MCF 10A (cell line): ENCODE measurements at places on chromosomes 16 and 17.

DNA sequence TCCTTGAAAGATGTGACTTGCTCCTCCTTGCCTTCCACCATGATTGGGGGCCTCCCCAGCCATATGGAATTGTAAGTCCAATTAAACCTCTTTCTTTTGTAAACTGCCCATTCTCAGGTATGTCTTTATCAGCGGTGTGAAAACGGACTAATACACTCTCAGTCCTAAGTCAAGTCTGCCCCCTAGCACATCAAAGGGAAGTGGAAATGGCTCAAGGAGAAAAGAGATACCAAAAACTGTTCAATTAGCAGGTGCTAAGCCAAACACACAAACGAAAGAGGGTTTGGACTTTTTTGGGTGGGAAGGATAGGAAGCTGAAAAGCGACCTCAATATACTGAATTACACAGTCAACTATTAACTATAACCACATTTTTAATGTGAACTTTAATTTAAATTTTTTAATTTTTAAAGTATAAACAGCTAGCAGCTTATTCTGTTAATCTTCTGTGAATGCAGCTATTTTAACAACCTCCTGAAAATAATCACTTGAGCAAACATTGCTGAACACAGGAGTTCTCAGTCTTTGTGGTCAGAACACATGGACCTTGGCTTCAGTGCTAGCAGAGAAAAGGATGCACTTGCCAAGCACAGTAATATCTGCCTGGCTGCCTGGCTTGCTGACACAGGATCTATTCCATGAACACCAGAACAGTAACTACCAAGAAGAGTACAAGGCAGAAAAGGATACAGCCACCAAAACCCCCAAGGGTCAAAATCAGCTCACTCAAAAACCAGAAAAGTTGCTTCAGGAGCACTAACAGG is 10.9 kb downstream of the ZNF18 start:
- no peak for DNase-seq

DNA sequence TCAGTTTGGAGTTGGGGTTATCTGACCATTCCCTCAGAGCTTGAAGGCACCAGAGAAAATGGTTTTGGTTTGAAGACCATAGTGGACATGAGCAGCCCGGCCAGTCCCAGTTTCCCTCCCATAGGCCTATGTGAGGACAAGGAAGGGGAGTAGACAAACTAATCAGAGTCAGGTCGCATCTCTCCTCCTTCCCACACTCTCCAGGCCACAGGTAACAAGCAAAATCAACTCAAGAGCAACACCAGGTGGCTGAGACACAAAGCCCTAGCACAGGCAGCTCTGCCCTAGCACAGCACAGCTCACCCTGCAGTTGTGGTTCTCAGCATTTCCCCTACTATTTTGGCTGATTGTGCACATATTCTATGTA is 7.2 kb downstream of the SUPT4H1 start:
- DNase-seq = no peak

- DNase-seq = no peak
Measured at GRCh38 chr16:57407521-57408353, 3.2 kb downstream of the CCL17 start.

GRCh38 chr16:4327386-4328045 is 11.6 kb downstream of the GLIS2 start:
- no peak for DNase-seq

- DNase-seq = no peak
Measured at GRCh38 chr17:80839970-80840369, 151.7 kb upstream of the CHMP6 start.

GRCh38 chr17:28133562-28133970 is 91.1 kb downstream of the NLK start:
- DNase-seq = peak; percentile 3

- DNase-seq = no peak
Measured at GRCh38 chr16:19315889-19316433, 30.4 kb downstream of the CLEC19A start.

- DNase-seq = no peak
Measured at GRCh38 chr16:70556063-70556462, 32.4 kb downstream of the SF3B3 start.

DNA sequence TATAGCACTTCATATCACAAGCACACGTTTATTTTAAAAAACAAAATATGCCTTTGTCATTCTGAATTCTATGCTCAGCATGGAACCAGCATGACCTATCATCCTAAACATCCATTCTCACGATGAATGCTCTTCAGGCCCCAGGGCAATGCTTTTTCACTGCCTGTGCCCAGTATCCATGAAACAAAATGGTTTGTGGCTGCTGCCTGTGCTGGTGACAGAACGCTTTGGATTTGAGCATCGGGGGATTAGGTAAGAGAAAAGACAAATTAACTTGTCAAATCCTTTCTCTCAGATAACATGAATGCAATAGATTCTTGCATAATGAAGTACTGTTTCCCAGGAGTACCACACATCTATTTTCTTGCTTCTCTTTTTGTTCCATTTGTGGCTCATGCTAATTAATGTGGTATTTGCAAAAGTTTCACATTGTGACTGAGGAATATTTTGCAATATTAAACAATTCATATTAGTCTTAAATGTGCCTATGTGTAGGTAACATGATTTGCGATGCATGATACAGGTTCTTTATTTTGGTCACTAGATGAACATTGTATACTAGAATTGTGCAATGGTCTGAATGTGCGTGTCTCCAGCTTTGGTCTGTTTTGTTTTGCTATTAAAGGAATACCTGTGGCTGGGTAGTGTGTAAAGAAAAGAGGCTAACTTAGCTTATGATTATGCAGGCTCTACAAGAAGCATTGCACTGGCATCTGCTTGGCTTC is 25.8 kb upstream of the SRSF1 start:
- no peak for DNase-seq

- DNase-seq = no peak
Measured at GRCh38 chr17:78957128-78957527, 22.6 kb downstream of the LGALS3BP start.

- peak; percentile 90 for DNase-seq
Measured at GRCh38 chr17:42436391-42436790, 13.3 kb upstream of the CAVIN1 start.

- DNase-seq = peak; percentile 97
Measured at GRCh38 chr17:45228763-45229539, 7.3 kb downstream of the FMNL1 start.

DNA sequence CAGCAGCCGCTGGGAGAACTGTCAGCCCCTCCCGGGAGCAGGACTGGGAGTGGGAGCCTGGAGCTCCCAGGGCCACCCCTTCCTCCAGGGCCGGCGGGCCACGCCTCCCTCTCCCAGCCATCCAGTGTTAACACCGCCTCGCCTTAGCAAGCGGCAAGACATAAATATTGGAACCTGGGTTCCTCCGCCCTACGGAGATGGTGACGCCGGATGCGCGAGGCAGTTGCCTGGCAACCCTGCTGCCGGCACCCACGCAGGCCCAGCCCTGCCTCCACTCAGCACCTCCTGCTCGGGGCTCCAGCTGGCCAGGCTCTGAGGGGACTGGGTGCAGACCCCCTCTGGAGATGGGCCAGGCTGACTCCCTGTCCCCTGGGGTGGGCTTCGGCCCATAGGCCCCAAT is 27.4 kb upstream of the CACNA1H start:
- DNase-seq = peak; percentile 7

- DNase-seq = no peak
Measured at GRCh38 chr17:49240619-49241018, 10.0 kb upstream of the PHOSPHO1 start.

- DNase-seq = no peak
Measured at GRCh38 chr17:5680766-5681165, 96.5 kb upstream of the NLRP1 start.

- DNase-seq = peak; percentile 55
Measured at GRCh38 chr16:31471875-31472708, at the start of gene TGFB1I1. Gene TGFB1I1, plus strand, starts transcription at chr16:31472152. Its CDS starts 37 bp downstream, at chr16:31472189.

GRCh38 chr16:4011225-4011939 is 104.9 kb downstream of the ADCY9 start:
- DNase-seq = no peak

DNA sequence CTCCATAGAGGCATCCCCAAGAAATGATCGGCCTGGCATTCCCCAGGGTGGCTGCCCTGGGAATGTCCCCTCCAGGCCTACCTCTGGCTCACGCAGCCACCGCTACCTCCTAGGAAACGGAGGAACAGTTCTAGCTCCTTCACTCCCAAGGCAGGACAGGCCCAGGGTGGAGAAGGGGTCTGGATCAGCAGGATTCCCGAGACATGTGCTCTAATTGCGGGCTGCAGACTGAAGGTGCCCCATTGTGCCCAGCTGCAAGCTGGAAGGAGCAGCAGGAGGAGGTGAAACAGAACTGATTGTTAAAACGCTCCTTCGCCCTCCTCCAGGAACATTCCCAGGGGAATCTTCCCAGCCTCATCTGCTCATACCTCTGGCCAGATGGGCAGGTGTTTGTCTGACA is 40.8 kb downstream of the SCNN1G start:
- no peak for DNase-seq

- DNase-seq = no peak
Measured at GRCh38 chr16:55280587-55280986, 43.4 kb upstream of the IRX6 start.

DNA sequence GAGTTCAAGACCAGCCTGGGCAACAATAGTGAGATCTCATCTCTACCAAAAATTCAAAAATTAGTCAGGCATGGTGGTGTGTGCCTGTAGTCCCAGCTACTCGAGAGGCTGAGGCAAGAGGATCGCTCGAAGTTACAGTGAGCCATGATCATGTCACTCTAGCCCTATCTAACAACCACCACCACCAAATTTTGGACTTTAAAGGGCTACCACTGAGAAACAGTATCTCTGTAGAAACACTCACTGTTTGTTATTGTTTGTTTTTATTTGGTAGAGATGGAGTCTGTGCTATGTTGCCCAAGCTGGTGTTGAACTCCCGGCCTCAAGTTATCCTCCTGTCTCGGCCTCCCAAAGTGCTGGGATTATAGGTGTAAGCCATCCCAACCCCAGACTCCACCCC is 1.3 kb upstream of the UBALD2 start:
- no peak for DNase-seq

DNA sequence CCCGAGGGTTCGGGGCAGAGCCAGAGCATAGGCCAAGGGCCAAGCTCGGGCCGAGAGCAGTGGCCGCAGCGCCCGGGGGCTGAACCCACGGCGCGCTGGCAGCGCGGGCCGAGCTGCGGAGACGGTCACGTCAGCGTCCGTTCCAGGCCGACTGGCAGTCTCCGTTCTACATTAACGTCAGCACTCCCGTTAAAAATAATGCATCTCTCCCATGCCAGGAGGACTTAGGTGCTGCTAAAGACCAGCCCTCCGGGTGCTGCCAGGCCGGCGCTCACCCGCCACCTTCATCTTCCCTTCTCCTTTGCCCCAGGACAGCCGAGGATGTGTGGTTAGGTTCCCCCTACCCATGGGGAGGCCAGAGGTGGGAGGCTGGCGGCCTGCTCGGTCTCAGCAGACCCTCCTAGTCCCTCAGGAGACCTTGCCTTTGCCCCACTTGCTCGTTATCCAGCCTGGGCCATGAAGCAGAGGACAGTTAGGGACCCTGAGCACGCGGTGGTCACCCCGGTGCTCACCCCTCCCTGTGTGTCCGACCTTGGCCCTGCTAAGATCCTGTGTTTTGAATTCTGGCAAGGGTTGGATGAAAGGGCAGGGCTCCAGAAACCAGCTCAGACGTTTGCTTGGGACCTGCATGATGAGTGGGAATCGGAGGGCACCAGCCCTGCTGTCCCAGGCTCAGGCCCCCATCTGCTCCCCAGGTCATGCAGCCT is 572 bp downstream of the MPG start:
- peak; percentile 25 for DNase-seq

DNA sequence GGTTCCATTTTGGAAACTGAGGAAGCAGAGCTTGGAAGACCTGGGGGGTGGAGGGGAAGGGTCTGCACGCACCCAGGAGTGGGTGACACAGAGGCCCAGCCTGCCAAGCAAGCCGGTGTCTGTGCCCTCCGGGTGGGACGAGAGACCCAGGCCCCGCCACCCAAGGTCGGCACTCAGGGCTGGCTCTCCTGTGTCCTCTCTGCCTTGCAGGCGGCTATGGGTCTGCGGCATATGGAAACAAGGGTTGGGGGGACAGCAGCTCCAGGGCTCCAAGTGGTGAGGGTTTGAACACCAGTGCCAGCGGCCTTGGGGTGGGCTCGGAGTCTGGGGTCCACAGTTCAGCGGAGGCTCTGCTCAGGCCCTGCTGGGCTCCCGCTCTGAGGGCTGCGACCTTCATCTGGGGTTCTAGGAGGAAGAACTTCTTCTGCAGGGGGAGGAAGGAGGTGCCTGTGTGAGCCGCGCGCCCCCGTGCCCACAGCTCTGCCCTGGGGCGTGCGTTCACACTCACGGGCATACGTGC is 4.6 kb upstream of the CD7 start:
- DNase-seq = no peak

DNA sequence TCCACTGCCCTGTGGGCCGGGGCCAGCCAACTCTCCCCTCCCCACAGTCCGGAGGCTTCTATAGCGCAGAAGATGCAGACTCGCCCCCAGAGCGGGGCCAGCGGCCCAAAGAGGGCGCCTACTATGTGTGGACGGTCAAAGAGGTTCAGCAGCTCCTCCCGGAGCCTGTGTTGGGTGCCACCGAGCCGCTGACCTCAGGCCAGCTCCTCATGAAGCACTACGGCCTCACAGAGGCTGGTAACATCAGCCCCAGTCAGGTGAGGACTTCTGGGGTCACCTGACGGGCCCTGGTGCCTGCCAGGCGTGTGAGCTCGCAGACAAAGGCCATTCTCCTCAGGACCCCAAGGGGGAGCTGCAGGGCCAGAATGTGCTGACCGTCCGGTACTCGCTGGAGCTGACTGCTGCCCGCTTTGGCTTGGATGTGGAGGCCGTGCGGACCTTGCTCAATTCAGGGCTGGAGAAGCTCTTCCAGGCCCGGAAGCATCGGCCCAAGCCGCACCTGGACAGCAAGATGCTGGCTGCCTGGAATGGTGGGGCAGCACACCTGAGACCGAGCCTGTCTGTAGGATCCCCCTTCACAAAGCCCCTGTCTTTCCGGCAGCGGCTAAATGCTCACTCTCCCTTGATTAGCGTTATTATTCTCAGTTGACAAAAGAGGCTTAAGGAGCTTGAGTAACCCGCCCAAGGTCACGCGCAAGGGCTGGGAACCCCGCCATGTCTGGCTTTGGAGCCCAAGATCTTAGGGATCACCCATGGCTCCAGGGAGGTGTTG is 3.9 kb downstream of the SPATA20 start:
- peak; percentile 64 for DNase-seq

DNA sequence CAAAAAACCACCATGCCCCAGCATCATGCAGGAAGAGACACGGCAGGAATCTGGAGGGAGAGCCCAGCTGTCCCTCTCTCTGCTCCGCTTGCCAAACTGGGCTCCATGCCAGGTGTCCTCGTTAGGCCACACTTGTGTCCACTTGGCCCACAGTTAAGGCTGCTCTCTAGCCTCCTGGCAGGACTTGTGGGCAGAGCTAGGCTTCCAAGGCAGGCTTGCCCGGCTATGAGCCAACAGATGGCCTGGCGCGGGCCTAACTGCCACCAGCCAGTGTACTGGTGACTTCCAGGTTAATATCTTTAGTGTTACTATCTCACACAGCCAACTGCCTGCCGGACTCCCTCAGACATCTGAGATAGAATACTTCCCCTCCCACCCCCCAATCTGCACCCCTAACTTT is 10.6 kb downstream of the ATP6V0D1 start:
- DNase-seq = no peak
